ENCODE measurements at places on chromosomes 4 and X. TPM values are rescaled to one million over a fixed set of nuclear protein-coding genes. Genes with fewer than 3 reads are reported as not detected.

- no peak for ATAC-seq
These were observed 187.5 kb downstream of the NSUN7 start for GRCh38 chr4:40937140-40937725.

GRCh38 chr4:15884666-15885065 is 53.9 kb downstream of the FGFBP1 start:
- ATAC-seq = no peak

DNA sequence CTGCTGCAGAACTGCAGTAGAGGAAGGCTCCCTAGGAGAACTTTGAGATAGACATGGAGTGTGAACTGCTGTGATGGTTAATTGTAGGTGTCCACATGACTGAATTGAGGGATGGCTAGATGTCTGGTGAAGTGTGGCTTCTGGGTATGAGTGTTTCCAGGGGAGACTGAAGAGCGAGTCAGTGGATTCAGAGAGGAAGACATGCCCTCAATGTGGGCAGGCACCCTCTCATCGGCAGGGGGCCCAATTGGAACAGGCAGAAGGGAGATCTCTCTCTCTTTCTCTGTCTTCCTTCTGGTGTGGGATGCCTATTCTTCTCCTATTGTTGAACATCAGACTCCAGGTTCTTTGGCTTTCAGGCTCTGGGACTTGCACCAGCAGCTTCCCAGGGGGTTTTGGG is 304.7 kb upstream of the GATB start:
- peak; percentile 62 for ATAC-seq

- ATAC-seq = no peak
These were observed 178.8 kb downstream of the CAMK2D start for GRCh38 chr4:113582737-113583136.

DNA sequence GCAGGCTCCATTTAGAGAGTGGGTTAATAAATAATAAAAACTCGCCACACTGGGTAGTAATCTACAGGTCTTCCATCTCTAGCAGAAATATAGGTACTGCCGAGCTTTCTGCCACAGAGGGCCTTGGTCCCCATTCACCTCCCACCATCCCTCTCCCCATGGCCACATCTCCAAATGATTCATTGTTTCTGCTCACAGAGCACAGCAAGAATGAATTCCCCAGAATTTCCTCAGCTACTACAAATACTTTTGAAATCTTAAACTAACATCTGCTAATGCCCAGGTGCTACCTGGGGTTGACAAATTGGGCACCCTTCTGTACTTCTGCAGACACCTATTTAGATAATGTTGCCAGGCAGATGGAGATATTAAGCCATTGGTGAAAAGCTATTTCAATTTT is 5.1 kb downstream of the PHEX start:
- ATAC-seq = no peak

DNA sequence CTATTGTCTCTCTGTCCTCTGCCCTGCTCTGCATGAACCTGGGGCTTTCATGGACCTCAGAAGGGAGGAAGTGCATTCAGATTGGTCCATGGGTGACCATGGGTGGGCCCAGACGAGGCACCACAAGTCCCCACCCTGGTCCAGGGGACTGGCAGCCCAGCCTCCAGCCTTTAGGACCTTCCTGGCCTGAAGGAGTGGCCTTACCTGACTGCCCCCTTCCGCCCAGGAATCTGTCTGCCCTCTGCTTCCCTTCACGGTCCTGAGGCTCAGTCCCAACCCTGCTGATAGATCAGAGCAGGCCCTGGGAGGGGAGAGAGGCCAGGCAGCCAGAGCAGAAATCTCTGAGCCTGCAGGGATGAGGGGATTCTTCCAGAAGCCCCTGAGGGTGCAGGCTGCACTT is 455.4 kb downstream of the PCDH18 start:
- ATAC-seq = no peak

DNA sequence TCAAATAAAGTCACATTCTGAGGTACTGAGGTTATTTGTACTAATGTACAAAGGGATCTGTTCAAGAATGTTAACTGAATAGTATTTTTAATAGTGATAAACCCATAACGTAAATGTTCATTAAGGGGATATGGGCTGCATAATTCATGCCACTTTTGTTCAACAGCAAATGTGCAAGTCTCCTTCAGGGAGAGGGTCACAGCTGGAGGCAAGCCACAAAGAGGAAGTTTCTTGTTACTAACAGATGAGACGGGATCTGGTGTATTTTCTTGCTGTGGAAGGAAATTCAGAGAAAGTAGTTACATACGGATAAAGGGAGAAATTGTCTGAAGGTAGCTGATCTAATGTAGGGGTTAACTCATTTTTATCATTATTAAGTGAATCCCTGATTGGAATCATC is 10.0 kb downstream of the ZFP42 start:
- ATAC-seq = no peak

DNA sequence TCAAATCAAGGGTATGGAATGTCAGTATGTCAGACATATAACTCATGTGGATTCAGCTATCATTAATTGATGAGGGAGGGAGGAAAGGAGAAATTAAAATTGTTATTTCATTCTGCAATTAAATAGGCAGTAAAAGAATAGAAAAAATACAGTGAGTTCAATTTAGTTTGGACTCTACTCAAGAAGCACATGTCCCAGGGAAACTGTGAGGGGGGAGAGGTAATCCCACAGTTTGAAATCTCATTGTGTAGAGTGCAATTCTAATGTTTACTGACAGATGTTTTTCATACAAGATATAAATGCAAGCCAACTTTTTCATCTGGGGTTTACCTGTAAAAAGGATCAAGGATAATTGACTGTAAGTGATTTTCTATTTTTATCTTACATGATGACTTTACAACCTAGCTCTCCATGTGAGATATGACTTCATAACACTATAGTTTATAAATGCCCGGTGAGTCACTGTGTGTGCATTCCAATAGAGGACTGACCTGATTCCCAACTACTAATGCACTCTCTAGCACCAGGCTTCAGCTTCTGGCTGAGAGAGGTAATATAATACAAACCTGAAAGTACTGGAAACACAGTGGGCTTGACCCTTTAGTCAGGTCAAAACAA is 35.2 kb upstream of the SCD5 start:
- no peak for ATAC-seq

- ATAC-seq = no peak
These were observed 45.7 kb downstream of the MANBA start for GRCh38 chr4:102715057-102715456.

- ATAC-seq = no peak
These were observed 5.4 kb downstream of the CACNA1F start for GRCh38 chrX:49227726-49228125.

- ATAC-seq = peak; percentile 89
These were observed 13.6 kb upstream of the SEPTIN6 start for GRCh38 chrX:119706616-119707015.

DNA sequence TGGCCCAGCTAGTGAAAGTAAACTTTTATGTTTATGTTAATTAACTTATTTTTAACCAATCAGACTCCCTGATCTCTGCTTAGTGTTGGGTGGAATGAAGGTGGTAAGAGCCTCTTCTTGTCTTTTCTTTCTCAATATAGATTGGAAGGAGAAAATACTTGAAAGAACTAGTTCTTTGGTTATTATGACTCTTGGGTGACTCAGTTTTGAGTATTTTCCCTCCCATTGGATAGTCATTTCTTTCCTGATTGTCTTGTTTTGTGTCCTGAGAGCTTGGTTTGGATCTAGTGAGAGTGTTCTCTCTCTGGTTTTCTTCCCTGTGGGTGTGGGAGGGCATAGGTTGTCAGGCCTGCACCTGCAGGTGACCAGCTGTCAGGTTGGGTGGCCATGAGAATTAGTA is 172.0 kb upstream of the GLRA2 start:
- no peak for ATAC-seq

DNA sequence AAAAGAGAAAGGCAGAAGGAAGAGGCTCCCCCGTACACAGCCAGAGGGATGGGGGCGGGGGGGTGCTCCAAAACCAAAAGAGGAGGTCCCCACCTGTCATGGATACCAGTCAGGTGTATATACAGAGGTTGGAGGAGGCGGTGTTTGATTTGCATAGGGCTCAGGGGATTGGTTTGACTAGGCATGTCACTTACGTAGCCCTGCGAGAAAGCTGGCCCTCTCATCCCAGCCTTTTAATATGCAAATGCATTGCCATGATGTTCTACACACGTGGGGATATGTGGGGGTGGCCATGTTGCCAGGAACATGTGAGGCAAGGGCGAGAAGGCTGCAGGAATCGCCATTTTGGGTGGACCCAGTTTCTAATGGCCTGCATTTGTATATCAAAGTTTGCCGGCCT is 38.6 kb downstream of the TMEM150C start:
- no peak for ATAC-seq

DNA sequence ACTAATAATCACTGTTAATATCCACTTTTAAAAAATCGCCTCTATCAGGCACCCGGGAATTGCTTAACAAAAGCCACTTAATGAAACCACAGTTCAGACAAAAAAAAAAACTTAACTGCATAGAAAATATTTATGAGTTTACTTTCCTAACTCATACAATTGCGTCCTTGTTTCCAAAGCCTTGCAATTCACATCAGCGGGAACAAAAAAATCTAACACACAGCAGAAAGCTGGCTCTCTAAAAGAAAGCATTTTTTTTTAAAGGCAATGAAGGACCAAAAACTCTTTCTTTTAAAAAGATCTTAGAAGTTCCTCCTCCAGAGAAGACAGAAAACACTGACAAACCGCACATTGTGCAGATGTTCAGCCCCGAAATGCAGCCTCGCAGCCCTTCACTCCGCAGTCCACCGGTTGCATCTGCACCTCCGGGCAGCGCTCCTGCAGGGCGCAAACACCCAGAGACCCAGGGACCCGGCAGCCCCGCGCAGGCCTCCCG is 812 bp downstream of the FAT1 start:
- no peak for ATAC-seq

DNA sequence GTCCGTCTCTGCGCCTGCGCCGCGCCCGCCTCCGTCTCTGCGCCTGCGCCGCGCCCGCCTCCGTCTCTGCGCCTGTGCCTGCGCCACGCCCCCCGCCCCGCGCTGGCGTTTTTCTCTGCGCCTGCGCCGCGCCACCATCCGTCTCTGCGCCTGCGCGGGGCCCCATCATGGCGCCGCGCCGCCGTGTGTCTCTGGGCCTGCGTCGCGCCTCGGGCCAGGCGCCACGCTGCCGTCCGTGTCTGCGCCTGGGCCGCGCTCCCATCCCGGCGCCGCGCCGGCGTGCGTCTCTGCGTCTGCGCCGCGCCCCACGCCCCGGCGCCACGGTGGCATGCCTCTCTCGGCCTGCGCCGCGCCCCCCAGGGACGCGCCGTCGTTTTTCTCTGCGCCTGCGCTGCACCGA is 51.8 kb upstream of the DUX4 start:
- ATAC-seq = no peak

DNA sequence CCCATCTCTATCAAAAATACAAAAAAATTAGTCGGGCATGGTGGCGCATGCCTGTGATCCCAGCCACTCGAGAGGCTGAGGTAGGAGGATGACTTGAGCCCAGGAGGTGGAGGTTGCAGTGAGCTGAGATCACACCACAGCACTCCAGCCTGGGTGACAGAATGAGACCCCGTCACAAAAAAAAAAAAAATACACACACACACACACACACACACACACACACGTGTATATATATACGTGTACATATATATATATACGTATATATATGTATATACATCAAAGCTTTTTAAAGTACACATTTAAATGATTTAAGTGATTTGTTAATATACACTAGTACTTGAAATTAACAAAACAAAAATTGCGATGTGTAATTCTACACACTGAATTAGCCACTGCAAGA is 6.0 kb downstream of the FBXW7 start:
- ATAC-seq = no peak

DNA sequence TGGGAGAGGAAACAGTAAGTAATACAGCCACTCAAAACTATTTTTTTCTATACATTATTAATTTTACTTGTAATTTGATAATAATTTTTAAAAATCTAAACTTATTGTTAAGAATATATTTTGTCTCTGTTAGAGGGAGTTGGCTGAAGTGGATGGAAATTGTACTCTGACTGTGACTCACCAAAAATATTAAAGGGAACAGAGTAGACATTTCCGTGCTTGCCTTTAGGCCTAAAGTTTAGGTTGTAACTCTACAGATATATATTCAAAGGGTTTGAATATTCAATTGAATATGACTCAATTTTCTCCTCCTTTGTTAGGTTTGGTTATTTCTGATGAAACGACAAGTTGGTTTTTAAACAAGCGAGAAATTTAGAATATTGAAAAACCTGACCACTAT is 128.3 kb upstream of the PITX2 start:
- ATAC-seq = no peak

DNA sequence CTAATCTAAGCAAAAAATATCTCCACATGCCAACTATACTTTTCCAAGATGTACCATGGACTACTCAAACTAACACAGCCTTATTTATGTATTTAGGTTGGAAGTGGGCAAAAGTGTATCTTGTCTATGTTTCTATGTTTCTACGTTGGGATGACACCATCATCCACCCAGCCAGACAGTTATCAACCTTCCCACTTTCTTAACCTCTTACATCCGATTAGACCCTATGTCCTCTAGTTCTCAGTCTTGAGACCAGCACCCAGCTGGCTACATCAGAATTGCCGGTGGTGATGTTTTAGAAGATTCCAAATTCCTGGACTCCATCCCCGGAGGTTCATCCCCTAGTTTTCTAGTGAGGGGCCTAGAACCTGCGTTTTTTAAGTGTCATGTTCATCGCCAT is 1.0 kb upstream of the AASDH start:
- ATAC-seq = no peak

GRCh38 chr4:143417679-143418403 is 81.2 kb downstream of the GAB1 start:
- ATAC-seq = no peak

- ATAC-seq = peak; percentile 96
These were observed at the start of gene COMMD8 for GRCh38 chr4:47463235-47463956. Gene COMMD8 (minus strand): TSS chr4:47463702. CDS start chr4:47463651, 51 bp downstream.

- no peak for ATAC-seq
These were observed 5.5 kb downstream of the ZNF827 start for GRCh38 chr4:145933134-145933533.

DNA sequence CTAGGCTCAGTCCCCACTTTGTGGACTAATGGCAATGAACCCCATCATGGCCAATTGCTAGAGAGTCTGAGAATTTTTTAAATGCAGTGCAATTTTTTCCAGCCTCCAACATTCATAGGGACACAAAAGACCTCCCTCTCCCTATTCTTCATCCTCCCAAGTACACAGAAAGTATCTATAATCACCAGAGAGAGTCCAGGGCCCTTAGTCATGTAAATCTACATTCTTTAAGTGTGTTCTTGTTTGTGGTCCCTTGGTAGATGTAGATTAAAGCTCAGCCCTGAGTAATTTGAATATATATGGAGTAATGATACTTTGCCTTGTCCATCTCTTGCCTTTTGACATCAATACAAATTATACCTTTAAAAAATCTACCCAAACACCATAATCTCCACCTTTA is 51.3 kb upstream of the ATXN3L start:
- ATAC-seq = no peak

Gene SRPX
- total RNA-seq = 1.4 TPM

Gene CXXC4
- total RNA-seq = not detected

Gene MCF2
- total RNA-seq = 0.84 TPM

Gene WWC2
- 0.76 TPM for total RNA-seq

Gene CXorf58
- not detected for total RNA-seq

Gene PRDX4
- total RNA-seq = 81.1 TPM

Gene PHKA1
- 9.9 TPM for total RNA-seq

Gene CDX4
- total RNA-seq = not detected

Gene PAGE1
- total RNA-seq = not detected

Gene POLN
- 8.0 TPM for total RNA-seq

Gene TBC1D9
- 0.05 TPM for total RNA-seq

Gene TMPRSS11B
- total RNA-seq = not detected

Gene RNF150
- total RNA-seq = 0.11 TPM
